ENCODE measurements at places on chromosomes 1 and 21. TPM values are rescaled to one million over a fixed set of nuclear protein-coding genes. Genes with fewer than 3 reads are reported as not detected.

- DNase-seq: no peak
Observed at GRCh38 chr21:37074546-37074945, 1.5 kb downstream of the TTC3 start.

CDCA8 gene
- polyA plus RNA-seq: 10.1 TPM

DNA sequence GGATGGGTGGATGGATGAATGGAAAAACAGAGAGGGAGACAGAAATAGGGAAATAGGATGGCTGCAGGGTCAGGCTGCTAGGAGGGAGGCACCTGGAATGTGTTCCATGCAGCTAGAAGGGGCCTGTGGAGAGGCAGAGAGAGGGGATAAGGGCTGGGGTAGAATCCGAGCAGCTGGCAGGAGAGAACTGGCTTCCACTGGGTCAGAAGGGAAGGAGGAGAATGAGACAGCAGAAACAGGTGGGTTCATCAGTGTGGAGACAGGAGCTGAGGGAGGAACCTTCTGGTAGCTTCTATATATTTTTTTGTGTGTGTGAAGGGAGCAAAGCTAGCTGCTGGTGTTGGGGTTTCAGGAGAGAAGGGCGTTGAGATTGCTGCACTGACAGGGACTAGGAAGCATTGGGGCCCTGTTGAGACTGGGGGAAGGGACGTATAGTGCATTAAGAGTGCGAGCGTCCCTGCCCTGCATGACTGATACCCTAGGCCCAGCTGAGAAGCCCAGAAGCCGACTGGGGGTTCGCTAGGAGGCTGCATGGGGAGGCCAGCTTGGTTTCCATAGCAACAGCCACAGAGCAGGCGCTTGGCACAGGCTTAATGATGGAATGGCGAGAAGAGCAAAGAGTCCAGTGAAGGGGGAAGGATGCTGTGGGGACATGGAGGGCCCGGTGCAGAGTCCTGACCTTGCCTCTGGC is 14.8 kb upstream of the KIF21B start:
- no peak for DNase-seq

PERM1 gene
- polyA plus RNA-seq: 0.22 TPM

RHOU gene
- 44.2 TPM for polyA plus RNA-seq

DNA sequence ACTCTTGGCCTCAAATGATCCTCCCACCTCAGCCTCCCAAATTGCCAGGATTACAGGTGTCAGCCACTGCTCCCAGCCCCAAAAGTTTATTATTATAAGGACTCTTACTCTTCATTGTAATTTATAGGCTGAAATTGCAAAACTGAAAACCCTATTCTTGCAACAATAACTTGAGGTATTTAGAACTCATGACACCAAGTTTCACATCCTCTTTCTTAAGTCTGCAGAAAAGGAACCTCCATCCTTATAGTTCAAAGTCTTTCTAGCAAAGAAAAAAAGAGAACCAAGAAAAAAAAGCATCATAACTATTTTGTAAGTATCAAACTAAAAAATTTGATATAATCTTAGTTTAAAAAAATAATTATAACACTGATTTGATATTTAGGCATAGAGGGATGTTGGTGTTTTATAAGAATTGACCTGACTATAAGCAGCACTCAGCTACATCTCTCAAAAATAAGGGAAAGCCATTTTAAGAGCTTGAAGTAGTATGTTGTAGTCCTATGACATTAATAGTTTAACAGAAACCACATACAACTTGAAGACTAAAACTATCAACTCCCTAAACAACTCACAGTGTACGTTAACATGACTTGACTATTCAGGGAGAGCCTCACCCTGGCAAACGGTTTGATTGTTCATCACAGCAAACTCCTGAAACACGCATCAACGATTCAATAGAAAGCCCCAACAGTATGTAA is 122.4 kb downstream of the AKT3 start:
- DNase-seq: no peak

SPATA1 gene
- polyA plus RNA-seq: 4.5 TPM

- no peak for DNase-seq
Observed at GRCh38 chr1:157085421-157085820, 14.2 kb downstream of the ETV3L start.

GRCh38 chr1:81296601-81297000 is 504.1 kb upstream of the ADGRL2 start:
- no peak for DNase-seq

Measured in large intestine (tissue), 12 donors.